NCI-H226 (cell line): ENCODE measurements at places on chromosomes 5 and 9.

GRCh38 chr5:79069488-79070349 is at the start of the genes BHMT2 and DMGDH:
Gene BHMT2 (plus strand): TSS chr5:79069767. CDS start chr5:79069783, 16 bp downstream.
Gene DMGDH (minus strand): TSS chr5:79069674. CDS start chr5:79069620, 54 bp downstream.
- DNase-seq, result no peak

- no peak for DNase-seq
Measured at GRCh38 chr9:35842020-35842745, 13.2 kb downstream of the TMEM8B start.

DNA sequence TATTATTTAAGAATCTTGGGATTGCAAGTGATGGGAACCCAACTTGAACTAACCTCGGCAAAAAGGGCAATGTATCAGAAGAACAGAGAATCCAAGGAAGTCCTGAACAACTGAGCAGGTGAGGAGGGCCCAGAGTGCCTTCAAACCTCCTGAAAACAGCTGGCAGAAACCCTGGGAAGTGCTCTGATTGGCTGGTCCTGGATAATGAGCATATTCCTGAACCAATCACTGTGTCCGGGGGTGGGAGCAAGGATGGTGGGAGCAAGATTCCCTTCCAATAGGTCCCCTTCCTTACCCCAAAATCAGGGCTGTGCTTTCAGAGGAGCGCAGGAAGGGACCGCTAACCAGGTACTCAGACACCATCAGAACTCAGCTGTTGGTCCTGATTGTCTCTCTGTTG is 31.9 kb upstream of the TBC1D2 start:
- DNase-seq, result no peak

GRCh38 chr9:14313951-14314423 is at the start of gene NFIB:
Gene NFIB (minus strand): TSS chr9:14314141. CDS start chr9:14313511, 630 bp downstream.
- DNase-seq, result no peak

DNA sequence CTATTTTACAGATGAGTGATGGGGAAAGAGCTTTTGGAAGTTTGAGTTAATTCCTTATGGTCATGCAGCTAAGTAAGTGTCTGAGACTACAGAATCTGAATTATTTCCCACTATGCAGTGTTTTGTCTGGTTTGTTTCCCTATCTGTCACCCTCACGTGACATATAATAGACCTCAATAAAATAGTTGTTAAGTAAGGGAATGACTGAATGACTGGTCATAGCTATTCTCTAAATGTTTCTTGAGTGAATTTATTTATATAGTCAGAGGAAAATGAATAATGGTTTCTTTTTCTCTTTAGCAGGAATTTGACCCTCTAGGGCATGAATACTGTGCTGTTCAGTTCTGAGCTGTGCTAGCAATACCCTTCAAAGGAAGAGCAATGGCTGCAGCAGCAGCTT is 10.3 kb downstream of the TRIM32 start:
- no peak for DNase-seq
